ENCODE measurements at places on chromosomes 5 and 9. TPM values are rescaled to one million over a fixed set of nuclear protein-coding genes. Genes with fewer than 3 reads are reported as not detected.

GRCh38 chr9:4090491-4090890 lies 209.4 kb downstream of the GLIS3 start:
- DNase-seq = no peak

DNA sequence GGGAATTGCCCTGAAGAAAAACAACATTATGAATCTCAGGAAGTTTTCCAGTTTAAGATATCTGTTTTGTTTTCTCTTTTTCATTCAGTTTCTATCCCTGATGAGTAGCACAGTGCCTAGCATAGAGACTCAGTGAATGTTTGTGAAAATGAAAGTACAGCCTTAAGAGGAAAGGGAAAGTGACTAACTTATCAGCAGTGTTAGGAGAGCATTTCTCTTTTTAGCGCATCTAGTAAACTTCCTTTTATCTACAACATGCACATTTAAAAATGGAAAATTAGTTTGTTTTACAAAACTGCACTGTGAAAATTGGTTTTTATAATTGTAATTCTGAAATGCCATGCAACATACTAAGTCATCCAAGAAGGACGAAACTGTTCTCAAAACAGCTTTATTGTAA lies 110.8 kb downstream of the SMARCA2 start:
- no peak for DNase-seq

DNA sequence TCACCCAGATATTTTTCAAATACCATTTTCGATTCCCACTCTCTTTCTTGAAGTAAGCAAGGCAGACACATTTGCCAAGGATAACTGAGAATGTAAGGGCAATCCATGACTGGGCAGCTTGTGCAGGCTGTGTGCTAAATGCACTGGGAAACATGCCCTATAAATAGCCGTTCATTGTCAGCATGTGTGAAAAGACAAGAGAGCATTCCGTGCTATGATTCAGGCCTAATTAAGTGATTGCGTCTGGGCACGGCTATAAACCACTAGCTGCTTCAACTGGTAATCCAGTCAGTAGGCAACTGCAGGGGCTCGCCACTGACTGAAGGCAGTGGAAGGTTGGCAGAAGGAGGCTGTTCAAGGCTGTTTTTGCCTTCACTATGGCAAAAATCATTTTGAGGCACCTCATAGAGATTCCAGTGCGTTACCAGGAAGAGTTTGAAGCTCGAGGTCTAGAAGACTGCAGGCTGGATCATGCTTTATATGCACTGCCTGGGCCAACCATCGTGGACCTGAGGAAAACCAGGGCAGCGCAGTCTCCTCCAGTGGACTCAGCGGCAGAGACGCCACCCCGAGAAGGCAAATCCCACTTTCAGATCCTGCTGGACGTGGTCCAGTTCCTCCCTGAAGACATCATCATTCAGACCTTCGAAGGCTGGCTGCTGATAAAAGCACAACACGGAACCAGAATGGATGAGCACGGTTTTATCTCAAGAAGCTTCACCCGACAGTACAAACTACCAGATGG lies at the start of gene HSPB3:
Gene HSPB3, plus strand, starts transcription at position 287 of the 745 bp plus-strand sequence. Its CDS starts 91 bp downstream, at position 378.
- DNase-seq = no peak

ARL10 gene
- 14.5 TPM for total RNA-seq

GRCh38 chr5:158589939-158590338 lies 509.8 kb downstream of the EBF1 start:
- DNase-seq = no peak

DNA sequence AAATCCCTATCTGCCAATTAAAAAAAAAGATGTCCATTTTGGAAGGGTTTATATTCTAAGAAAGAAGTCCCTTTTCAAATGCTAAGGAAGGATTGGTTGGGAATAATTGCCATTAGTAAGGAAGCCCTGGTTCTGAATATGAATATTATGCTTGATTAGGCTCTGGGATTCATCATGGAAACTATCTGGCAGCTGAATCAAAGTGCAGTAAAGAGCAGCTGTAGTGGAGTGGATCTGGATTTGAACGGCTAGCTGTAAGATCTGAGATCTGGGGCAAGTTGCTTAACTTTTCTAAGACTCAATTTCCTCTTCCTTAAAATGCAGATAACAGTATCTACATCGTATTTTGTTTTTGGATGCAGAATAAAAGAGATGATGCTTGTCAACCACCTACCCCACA lies 10.5 kb downstream of the IL12B start:
- DNase-seq = no peak

ARSB gene
- total RNA-seq = 19.3 TPM

DNA sequence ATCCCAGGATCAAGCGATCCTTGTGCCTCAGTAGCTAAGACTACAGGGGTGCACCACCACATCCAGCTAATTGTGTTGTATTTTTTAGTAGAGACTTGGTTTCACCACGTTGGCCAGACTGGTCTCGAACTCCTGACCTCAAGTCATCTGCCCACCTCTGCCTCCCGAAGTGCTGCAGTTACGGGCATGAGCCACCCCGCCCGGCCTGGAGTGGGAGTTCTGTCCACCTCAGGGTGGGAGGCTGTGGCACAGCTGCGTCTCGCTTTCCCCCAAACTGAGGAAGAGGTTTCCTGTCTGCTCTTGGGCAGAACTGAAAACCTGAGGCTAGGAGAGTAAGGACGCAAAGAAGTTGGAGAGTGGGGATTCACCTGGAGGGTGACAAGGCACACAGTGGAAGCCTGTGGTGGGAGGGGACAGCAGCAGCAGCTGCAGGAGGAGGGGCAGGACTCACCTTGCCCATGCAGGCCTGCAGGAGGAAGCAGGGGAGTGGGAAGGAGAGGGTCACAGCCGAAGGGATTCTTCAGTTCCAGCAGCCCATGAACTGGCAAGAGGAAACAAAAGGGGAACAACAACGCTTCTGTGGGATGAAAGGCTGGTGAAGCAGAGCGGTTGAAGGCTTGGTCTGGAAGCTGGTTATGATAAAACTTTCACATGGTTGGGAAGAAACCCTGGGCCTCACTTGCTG lies 181.4 kb downstream of the GAS1 start:
- no peak for DNase-seq

MEIKIN gene
- total RNA-seq = not detected

GRCh38 chr5:168184103-168184502 lies 107.3 kb upstream of the WWC1 start:
- DNase-seq = no peak

SUSD3 gene
- 1.2 TPM for total RNA-seq

DNA sequence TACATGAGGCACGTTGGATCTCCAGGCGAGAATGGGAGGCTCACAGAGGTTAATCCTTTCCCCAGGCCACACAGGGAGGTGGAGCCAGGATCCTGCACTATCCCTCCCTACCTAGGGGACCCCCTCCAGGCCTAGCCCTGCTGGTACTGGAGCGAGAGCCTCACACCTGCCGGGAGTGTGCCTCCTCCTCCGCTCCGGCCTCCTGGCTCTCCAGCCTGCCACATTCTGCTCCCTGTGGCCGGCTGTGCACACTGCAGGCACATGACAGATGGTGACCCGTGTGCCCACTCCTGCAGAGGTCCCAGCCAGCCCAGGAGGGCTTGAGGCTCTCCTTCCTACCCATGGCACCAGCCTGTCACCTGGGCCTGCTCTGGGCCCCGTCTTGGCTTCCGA lies 93.4 kb downstream of the RXRA start:
- peak; percentile 38 for DNase-seq

DNA sequence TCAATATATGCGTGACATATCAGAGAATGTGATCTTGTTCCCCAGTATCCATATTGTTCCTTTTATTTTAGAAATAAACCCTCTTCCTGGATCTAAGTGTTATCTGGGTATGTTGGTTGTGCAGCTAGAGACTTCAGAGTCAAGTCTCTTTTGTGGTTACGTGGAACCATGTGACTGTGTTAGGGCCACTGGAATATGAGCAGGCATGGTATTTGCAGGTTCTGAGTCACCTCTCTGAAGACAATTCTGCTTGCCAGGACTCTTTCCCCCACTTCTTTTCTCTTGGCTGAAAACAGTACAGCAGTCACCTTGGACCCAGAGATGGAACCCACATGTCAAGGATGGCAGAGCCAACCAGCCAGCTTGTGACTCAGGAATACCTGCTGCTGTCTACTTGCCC lies 59.7 kb downstream of the ATP10B start:
- no peak for DNase-seq

GRCh38 chr5:77957-78804 lies 13.8 kb upstream of the PLEKHG4B start:
- DNase-seq = peak; percentile 45

DNA sequence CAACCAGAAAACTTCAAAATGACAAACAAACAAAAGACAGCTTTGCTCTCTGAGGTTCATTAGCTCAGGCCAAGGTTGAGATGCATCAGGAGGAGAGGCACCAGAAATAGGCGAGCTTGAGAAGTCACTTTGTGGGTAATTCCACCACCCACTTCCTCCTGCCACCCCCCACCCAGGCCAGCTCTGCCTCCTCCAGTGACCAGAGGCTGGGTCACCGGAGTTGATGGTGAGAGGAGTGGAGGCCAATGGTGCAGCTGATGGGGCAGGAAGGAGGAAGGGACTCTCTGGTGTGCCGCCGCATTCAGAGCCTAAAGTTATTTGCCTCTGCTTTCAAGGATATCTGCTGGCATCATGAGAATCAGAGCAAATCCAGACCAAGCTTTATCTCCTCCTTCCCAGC lies 73.8 kb upstream of the ASTN2 start:
- no peak for DNase-seq

DNA sequence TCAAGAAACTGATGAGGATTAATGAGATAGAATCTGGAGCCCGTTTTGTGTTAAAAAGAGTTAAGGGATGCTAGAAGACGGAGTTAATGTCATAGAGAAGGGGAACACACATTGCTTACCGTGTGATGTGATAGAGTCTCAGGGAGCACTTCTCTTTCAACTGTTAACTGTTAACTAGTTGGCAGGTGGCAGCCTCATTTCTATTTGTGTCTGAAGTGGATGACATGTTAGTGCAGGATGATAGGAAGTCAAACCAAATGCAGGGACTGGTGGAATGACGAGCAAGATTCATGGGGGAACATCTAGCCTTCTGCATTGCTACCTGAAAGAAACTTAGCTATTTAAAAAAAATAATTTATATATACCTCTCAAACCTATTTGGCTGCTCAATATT lies 222.7 kb downstream of the MAST4 start:
- no peak for DNase-seq

DNA sequence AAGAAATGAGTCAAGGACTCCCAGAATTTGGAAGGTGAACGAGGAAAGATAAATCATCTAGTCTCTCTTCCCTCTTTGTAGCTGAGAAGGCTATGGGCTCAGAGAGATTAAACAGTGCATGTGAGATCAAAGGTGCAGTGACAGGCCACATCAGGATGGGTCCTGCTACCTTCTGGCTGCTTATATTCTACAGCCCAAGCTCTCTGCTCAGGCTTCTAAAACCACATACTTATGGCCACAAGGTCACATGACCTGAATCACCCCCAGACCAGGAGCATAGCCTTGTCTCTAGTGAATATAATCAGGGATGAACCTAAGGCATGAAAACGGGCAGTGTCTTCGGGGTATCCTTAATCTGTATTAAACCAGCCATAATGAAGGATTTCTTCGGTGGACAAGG lies 158.9 kb downstream of the SEMA5A start:
- DNase-seq = no peak

HTR4 gene
- not detected for total RNA-seq

GRCh38 chr5:124744170-124744971 lies 2.1 kb downstream of the ZNF608 start:
- DNase-seq = peak; percentile 12

GRCh38 chr5:125109816-125110215 lies 363.4 kb upstream of the ZNF608 start:
- DNase-seq = no peak

DNA sequence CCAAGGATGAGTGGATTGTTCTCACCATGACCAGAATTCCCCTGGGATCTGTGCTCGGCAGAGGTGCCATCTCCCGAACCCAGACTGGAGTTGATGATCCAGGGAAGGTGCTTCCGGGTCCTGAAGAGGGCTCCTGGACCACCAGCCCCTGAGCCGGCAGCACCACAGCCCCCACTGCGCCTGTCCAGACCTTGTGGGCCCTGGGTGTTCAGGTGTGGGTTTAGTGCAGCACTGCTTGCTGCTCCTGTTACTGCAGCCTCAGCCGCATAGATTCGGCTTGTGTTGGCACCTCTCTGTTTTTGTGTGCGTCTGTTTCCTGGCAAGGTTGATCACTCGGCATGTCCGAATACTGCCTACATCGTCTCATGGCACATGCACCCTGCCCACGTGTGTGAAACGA lies 16.3 kb upstream of the NPM1 start:
- DNase-seq = no peak
